ENCODE measurements at places on chromosomes 1 and 21.

GRCh38 chr21:28240586-28240985 is 752.1 kb downstream of the LTN1 start:
- DNase-seq, result no peak

DNA sequence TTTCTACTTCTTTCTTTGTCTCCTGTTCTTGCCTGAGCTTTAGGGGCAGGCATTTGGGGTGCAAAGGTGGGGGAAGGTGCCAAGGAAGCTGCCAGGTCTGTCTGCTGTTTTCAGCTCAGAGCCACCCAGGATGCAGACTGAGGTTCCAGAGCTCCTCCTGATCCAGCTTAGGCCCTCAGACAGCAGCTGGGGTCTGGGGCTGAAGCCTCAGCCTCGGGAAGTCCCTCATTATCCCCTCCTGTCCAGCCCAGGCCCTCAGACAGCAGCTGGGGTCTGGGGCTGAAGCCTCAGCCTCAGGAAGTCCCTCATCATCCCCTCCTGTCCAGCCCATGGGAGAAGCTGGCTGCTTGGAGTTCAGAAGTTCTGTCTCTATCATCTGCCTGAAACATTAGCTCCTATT is 257.7 kb upstream of the CSF3R start:
- DNase-seq, result no peak

- no peak for DNase-seq
Measured at GRCh38 chr1:59978511-59978910, 51.9 kb upstream of the CYP2J2 start.

GRCh38 chr21:33236766-33237165 is 7.0 kb downstream of the IFNAR2 start:
- DNase-seq, result no peak

- no peak for DNase-seq
Measured at GRCh38 chr21:29302359-29302875, 3.7 kb downstream of the BACH1 start.

DNA sequence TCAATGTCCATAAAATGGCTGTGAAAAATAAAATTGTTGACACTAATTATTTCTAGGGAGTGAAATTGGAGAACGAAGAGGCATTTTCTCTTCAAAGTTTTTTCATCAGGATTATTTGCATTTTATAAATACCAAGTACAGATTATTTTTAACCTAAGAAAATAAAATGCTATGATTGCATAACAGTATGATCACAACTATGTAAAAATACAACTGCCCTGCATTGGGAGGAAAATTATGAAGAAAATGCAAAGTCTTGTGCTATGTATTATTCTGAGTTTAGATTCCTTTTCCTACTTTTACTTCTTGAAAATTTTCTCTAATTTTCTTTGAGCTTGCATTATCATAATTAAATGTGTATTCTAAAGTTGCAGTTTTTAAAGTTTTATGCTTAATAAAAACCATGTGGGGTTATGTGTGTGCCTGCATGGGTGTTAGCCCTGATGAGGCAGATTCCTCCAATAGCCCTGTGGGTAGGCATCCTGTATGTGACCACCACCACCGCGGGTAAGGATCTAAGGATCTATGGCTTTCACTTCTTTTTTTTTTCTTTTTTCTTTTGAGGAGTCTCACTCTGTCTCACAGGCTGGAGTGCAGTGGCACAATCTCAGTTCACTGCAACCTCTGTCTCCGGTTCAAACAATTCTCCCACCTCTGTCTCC is 24.7 kb downstream of the STX6 start:
- no peak for DNase-seq

GRCh38 chr1:53615101-53615500 is 123.9 kb downstream of the GLIS1 start:
- DNase-seq, result no peak

GRCh38 chr1:37622131-37622530 is 12.6 kb downstream of the RSPO1 start:
- DNase-seq, result no peak

DNA sequence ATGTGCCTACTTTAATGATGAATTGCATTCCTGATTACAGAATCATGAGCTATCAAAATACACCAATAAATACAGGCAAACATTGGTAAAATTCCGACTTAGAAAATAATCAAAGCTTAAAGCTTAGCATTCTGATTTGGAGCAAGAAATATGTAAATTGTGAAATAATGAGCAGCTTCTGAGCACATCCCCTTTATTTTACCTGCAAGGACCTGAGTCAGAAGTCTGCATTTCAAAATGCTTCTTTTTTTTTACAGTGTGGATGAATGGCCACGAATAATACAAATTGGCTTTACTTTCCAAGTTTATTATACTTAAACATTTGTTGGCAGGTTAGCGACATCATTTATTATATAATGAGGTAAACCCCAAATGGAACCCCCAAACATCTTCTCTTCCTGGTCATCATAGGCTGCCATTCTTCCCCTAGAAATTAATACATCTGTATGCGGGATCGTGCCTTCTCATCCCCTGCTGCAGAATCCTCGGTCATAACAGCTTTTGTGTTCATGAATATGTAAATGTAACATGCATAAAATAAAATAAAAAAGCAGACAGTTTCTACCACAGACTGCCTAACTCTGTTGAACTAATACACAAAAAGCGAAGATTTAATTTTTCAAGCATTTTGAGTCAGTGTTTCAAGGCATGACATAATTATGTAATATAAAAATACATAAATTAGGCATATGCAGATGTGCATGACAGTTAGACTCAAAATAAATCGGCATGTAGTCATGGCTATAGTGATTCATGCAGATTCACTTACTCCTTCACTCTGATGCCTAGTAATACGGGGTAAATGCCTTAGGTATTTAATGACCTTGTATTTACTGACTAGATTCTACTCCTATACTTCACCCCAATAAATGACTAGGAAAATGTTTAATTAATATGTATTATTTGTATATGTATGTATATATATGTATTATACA is 339.7 kb downstream of the USP25 start:
- DNase-seq, result no peak

GRCh38 chr1:2374252-2375155 is 16.9 kb downstream of the MORN1 start:
- no peak for DNase-seq

- peak; percentile 26 for DNase-seq
Measured at GRCh38 chr21:38219049-38219628, 37.7 kb upstream of the KCNJ15 start.

DNA sequence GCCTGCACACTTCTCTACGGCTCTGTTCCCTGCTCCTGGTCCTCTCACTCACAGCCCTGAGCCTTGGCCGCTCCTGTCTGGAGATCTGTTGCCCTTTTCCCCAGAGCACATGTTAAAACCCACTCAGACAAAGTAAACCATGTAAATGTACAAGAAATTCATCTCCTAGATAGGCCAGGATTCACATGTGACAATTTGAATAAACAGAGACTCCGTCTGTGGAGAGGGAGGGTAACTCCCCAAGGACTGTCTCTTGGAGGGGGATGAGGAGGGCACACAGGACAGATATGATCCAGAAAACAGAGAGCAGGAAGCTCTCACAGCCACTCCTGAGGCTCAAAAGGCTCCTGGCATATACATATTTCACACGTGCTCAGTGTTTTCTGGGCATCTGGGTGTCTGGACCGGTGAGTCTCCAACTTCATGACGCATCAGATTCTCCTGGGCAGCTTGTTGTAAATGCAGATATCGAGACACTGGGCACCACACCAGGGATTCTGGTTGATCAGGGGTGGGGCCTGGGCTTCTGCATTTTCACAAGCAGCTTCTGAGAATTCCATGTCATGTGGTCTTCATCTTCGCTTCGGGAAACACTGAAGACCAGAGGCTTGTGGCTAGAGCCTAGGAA is 6.4 kb upstream of the KAZN start:
- DNase-seq, result no peak

DNA sequence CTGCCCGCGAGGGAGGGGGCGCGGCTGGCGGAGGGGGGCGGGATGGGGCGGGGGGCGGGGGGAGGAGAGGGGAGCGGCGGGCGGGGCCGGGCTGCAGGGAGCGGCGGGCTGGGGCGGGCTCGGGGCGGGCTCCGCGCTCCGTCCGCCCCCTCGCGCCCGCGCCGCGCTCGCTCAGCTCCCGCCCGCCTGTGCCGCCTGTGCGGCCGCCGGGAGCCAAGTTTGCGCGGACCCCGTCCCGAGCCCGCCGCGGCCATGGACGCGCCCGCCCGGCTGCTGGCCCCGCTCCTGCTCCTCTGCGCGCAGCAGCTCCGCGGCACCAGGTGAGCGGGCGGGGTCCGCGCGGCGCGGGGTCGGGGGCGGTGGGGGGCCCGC is at the start of gene GABRD:
Gene GABRD (plus strand): TSS at position 174 of the 372 bp plus-strand sequence. CDS start 79 bp downstream, at position 253.
- DNase-seq, result no peak

- no peak for DNase-seq
Measured at GRCh38 chr21:34509151-34509550, 2.9 kb downstream of the KCNE1 start.

GRCh38 chr1:157091668-157092273 is 7.8 kb downstream of the ETV3L start:
- DNase-seq, result no peak

- DNase-seq, result no peak
Measured at GRCh38 chr1:89822999-89823628, 2.3 kb downstream of the LRRC8D start.

DNA sequence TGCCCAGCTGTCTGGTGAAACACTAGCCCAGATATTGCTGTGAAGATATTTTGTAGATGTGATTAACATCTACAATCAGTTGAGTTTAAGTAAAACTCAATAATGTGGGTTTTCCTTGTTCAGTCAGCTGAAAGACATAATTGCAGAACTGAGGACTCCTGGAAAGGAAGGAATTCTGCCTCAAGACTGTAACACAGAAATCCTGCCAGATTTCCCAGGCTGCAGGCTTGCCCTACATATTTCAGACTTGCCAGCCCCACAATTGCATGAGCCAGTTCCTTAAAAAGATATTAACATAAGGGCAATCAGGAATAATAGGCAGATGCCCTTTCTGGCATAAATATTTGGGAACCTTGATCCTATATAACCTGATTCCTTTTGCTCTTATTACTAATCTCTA is 14.2 kb upstream of the NIBAN1 start:
- no peak for DNase-seq

Data from activated T-helper 1 cell treated with anti-CD3 and anti-CD28 coated beads, Interleukin-2, amount 50 U/mL, for 16 hours (primary cell).